ENCODE measurements at places on chromosomes 16 and 17.
A peak's percentile ranks its signal among the peaks of the same experiment; 100 is the strongest.

DNA sequence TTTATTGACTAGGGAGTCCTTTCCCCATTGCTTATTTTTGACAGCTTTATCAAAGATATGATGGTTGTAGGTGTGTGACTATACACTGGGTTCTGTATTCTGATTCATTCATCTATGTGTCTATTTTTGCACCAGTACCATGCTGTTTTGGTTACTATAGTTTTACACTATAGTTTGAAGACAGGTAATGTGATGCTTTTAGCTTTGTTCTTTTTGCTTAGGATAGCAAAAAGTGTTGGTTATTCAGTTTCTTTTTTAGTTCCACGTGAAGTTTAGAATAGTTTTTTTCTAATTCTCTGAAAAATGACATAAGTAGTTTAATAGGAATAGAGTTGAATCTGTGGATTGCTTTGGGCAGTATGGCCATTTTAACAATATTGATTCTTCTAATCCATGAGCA, 50.1 kb downstream of the NACA2 start:
- DNase-seq: no peak

DNA sequence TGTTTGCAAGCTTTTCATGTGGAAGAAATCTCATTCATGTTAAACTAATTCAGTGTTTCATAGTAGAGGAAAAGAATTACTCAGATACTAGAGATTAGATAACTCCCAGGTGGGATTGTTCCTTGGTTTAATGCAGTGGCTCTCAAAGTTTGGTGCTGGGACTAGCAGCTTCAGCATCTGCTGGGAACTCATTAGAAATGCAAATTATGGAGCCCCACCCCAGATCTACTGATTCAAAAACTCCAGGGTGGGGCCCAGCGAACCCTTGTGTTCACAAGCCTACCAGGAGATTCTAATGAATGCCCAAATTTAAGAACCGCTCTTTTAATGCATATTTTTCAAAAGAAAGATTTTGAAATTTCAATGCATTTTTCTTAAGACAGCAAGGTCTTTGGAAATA, 253.4 kb upstream of the CNTNAP4 start:
- DNase-seq: no peak

DNA sequence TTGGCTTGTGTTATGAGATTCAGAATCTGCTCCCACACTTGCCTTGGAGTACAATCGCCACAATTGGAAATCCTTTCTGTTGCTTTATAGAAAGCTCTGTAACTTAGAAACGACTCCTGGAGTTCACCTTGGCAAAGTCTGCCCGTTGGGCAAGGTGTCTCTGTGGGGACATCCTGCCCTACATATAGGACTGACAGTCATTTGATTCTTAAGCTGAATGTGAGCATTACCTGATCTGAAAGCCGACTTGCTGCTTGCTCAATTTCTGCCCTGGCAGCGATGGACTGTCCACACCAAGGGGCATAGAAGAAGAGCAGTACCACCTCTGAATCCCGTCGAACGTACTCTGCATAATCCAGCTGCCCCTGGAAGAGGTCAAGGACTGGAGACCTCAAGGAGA, 6.9 kb downstream of the TXNDC11 start:
- DNase-seq: no peak

- no peak for DNase-seq
Observed at GRCh38 chr16:30551781-30552180, 6.4 kb downstream of the ZNF764 start.

DNA sequence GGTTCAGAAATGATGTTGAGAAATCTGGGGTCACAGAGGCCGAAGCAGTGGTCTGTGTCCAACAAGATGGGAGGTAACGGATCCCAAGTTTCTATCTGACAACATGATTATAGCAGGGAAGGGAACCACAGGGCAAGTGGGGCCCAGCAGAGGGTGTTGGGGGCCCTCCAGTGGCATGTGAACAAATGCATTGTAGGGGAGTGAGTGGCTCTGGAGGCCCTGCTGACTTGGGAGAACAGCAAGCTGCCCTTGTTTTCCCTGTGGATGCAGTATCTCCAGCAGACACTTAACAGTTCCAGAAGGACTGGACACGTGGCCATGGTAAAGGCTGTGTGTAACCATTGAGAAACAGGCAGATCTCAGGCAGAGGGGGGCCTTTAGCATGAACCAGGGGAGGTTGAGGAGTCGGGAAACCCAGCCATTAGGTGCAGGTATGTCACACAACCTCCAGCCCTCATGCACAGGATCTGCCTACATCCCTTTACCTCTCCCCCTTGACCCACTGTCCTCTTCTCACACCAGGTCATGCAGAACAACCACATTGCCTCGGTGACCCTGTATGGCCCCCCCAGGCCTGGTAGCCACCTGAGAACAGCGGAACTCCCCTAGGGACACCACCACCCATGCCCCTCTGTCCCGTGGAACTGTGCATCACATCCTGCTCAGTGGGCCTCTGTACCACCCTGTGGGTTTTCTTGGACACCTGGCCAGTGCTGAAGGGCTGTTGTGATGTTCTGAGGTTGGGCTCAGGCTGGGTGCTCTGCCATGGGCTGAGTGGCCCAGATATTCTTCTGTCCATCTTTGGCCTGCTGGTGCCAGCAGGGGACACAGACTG, 4.1 kb downstream of the B3GNT9 start:
- DNase-seq: no peak

DNA sequence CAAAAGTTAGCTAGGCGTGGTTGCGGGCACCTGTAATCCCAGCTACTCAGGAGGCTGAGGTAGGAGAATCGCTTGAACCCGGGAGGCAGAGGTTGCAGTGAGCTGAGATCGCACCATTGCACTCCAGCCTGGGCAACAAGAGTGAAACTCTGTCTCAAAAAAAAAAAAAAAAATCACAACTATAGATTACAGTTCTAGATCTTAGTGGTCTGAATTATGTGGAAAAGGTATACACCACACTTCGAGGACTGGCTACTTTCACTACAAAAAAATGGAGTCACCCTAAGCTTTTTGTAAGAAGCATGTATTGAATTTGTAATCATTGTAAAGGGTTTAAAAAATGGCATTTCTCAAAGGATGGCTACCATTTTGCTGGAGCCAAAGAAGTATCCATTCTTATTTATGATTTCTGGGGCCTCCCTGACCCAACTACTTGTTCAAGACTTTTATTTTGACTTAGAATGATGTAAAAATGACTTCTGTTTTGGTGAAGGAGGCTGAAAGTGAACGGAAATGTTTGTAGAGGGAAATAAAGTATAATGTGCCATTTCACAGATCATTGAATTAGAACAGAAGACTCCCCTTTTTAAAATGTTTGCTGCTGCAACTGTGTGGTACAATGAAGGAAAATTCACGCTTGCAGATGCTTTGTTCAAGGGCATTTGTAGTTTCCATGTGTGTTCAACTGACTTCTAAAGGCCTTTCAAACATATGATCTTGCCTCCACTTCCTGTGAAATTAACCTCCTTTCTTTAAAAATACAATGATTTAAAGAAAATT, 37.1 kb upstream of the NOL11 start:
- DNase-seq: no peak

GRCh38 chr17:65356536-65356935, 204.9 kb downstream of the AXIN2 start:
- no peak for DNase-seq

DNA sequence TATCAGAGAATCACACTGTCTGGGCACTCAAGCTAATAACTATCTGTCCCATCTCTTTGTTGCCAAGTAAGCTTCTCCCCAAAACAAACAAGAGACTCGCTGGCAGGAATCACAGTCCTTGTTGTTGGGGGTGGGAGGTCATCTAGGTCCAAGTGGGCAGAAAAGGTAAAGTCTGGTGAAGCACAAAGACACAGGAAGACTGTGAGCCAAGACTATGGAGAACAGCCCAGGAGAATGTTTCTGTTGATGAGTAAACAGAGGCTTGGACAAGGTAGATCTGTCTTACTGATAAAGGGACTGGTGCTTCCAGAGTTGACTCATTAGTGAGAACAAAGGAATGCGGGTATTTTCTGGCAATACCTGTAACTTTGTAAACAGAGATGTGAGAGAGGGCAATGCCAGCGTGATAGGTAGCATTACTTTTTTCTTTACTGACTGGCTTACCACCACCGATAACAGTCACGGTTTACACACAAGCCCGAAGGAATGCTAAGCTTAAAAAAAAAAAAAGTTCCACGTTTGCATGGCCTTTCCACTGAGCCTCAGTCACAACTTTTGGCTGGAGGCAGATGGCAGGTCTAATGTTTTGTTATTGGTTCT, 11.5 kb upstream of the MMD start:
- no peak for DNase-seq

DNA sequence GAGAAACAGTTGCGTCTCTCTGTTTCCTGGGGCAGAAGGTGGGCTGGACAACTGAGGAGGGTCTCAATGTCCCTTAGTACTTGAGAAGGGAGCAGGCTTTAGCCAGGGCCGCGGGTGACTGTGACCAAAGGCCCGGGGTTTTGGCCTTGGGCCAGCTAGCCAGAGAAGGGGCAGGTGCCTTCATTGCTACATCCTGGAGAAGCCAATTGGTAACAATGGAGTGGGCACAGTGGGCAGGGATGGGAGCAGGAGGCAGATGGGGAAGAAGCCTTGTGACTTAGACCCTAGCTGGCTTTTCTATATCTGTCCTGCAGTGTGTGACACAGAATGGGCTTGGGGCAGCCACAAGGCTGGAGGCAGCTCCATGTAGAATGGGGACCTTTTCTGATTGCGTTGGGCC, 46.0 kb downstream of the CLEC16A start:
- DNase-seq: no peak

DNA sequence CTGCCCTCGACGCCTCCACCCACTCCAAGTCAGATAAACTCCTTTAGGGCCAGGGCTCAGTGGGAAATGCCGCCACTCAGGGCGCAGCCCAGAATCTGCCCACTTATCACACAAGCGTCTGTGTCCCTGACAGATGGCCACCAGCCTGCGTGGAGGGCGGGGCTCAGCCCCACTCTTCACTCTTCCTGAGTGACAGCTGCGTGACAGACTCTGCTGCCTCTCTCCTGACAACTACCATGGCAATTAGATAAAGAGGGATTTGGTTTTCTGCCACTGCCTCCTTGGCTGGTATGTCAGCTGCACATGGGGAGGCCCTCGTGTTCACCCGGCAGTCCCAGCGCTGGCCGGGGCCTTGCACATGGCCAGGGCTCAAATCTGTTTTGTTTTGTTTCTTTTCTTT, 96.2 kb downstream of the RTN4RL1 start:
- DNase-seq: no peak

GRCh38 chr16:49128740-49129139, 152.9 kb downstream of the CBLN1 start:
- no peak for DNase-seq

DNA sequence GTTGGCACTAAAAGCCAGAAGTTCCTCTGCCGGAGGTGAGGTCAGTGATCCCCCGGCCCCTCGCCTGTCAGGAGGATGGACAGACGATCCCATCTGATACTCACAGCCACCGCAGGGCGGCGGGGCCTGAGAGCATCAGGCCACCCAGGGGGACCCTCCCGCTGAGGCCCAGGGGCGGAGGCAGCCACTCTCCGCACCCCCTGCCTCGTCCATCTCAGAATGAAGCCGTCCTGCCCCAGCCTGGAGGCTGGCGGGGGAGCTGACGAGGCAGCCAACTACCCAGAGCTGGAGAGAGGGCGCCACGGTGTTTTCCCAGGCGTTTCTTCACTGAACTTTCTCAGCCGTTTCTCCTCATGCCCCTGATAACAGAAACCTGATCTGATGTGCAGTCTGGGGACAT, 22.6 kb downstream of the TPSD1 start:
- DNase-seq: no peak

- DNase-seq: no peak
Observed at GRCh38 chr17:80948976-80949450, 42.6 kb upstream of the CHMP6 start.

GRCh38 chr16:58497935-58498334, 2.0 kb upstream of the NDRG4 start:
- no peak for DNase-seq

DNA sequence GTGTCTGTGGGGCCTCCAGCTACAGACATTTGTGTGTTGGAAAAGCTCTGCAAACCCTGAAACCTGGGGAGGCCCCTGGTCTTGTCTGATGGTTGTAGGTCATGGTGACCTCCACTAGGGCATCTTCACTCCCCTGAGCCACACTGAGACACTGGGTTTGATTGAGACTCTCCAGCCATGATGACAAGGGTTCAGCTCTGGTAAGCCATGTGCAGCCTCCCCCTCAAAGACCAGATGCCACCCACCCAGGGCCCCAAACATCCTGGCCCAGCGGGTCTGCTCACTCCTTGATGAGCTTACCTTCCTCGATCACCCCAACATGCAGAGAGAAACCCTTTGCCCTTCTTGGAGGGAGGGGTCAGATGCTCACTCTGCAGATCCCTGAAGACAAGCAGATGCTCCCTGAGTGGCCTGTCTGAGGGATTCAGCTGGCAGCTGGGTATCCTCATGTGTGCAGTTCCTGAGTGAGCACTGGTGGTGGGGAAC, 101.6 kb downstream of the METRNL start:
- DNase-seq: no peak

DNA sequence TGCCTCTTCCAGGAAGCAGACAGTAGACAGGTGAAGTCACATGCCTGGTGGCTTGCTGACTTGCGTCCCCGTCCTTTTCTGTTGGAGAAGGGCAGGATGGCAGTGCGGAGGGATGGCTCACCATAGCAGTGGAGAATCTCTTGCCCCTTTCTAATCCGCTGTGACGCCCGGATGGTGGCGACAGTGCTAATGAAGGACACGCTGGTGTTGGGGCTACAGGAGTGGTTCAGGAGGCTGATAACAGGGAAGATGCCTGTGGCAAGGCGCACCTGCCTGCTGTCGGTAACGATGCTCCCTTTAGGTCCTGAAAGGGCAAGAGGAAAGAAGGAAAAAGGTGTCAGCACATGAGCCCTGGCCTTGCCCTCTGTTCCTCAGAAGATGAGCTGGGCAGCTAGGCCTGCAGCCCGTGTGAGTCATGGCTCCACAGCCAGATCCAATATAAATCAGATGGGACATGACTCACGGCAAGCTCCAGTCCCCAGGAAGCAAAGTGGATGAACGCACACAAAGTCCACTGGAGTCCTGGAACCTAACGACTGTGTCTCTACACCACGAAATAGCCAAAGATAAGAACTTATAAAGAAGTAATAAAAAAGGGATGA, 25.5 kb downstream of the SERPINF1 start:
- DNase-seq: peak; percentile 93

- no peak for DNase-seq
Observed at GRCh38 chr16:3816326-3816725, 64.2 kb downstream of the CREBBP start.

DNA sequence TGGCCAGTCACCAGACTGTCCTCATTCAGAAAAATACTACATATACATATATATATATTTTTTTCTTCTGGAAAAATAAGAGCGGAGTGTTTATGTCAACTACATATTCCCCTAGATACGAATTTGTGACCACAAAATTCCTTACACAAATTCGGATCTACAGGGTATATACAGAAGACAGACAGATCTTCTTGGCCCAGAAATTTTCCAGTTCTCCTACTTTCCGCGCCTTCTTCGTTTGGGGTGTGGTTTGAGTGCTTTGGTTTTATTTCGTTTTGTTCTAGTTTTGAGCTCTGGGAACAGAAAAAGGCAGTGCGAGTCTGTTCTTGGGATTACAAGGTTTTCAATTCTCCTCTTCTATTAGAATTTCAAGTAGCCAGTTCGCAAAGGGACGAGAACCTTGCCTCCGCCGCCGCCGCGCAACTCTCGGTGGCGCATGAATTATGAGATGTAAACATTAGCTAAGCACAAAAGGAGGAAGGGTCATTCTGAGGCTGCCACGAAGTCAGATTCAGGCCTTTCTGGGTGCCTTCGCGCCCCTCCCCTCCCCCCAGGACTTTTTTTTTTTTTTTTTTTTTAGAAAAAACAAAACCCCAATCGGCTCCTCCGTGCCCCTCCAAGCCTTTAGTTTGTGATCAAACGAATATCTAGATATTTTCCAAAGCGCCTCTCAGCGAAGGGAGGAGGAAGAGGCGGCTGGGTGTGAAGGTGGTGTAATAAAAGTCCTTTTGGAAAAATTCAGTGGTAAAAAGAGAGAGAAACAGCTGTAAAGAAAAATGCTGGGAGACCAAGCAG, 1.8 kb upstream of the HOXB4 start:
- no peak for DNase-seq

Data from stromal cell of bone marrow (primary cell).